ENCODE measurements at places on chromosomes 3 and 15. TPM values are rescaled to one million over a fixed set of nuclear protein-coding genes. Genes with fewer than 3 reads are reported as not detected.

Gene IFT122
- total RNA-seq = 11.0 TPM

Gene CHRM5
- not detected for total RNA-seq

Gene GOLGA8R
- 4.7 TPM for total RNA-seq

Gene STARD5
- total RNA-seq = 1.3 TPM

Gene SLC28A1
- total RNA-seq = 0.83 TPM

Gene RHOV
- total RNA-seq = 0.13 TPM

DNA sequence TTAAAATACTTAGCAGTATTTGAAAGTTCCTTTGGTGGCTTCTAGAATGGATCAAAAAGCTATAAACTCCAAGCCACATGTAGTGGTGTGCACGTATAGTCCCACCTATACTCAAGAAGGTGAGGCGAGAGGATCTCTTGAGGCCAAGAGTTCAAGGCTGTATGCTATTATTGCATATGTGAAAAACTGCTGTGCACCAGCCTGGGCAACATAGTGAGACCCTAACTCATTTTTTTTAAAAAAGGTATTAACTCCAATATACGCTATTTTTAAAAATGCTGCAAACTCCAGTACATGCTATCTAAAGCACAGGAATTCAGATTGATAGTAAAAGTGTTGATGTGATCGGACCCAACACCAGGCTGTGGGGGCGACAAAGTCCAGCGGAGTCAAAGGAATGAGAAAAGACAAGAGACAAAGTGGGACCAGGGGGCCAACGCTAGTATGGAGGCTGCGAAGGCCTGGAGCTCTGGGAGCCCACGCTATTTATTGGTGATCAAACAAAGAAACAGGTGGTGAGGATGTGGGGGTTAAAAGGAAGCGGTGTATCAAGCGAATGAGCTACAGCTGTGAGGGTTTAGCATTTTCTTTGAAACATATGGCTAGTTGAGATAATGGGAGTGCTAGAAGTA is 66.6 kb downstream of the ARIH1 start:
- no peak for DNase-seq

DNA sequence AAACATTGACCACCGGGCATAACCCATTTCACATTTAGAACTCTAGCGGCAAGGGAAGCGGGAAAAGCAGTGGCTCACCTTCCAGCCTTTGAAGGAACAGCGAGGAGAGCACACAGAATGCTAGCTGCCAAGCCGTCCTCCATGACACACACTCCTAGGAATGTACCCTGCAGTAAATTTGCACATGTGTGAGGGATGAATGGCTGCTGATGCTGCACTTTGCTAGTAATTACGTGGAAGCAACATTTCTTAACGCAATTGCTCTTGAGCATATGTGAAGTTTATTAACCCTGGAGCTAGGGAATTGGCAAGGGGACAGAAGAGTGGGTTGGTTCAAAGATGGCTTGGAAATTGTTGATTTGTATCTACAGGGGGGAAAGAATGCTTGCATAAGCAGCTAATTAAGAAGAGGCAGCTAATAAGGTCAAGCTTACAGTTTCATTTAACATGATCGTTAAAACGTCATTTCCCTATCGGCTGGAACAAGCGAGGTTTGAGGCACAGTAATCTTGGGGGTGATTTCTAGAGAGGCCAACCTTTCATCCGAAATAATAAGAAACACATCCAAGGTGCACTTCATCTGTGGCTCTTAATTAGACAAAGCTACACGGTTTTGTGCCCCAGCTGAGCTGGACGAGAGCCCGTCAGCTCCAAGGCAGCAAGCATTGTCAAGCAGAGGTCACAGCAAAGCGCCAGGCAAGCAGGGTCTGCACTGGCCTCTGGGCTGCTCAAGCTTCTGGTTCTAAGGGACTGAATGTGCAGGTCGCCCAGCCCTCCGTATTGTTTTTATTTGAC is 123.4 kb downstream of the CHSY1 start:
- no peak for DNase-seq

GRCh38 chr15:50265620-50266019 is at the start of gene HDC:
TSS of gene HDC (minus strand) at chr15:50265726. CDS start at chr15:50265623, 103 bp downstream.
- DNase-seq = no peak

DNA sequence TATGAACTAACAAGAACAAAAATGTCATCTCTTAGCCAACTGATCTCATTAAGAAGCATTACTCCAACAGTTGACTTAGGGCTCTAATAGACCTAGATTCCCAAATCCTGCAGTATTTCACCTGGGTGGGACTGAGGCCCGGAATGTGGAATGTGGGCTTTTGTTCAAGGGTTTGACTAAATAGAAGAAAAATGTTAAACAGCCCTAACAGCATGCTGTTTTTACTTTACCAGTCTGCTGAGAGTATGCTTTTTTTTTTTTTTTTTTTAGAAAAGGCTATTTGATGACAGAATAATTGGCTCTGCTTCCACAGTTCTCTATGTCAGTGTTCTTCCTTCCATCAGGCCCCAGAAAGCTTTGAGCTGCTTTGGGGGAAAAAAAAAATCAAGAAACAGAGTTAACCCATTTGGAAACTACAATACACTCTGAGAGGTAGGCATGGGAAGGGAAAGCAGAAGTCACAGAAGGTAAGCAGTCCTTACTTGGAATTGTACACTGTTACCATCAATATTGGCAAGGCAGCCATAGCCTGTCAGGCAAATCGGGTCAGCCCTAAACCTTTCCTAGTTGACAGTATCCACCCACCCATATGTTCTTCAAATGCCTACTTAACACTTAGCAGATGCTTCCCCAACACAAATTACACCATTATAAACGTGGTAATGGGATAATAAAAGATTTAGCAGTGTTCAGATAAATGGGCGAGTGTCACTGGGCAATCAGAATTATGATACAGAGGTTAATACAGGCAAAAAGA is 224.2 kb downstream of the CNTN3 start:
- DNase-seq = no peak

DNA sequence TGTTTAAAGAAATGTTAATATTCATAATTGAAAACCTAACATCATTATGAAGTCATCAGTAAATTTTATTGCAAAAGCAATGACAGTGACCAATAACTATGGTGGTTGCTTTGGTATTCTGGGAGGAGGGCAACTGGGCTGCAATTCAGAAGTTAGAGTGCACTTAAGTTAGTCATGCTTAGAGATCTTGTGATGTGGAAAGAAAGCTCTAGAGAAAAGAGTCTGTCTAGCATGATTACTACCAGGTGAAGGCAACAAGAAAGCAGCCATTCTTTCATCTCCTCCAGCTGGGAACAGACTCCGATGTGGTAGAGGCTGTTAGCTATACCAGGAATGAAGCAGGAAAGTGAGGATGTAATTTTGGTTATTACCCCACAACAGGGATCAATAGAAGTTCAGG is 625.6 kb downstream of the SI start:
- DNase-seq = no peak

DNA sequence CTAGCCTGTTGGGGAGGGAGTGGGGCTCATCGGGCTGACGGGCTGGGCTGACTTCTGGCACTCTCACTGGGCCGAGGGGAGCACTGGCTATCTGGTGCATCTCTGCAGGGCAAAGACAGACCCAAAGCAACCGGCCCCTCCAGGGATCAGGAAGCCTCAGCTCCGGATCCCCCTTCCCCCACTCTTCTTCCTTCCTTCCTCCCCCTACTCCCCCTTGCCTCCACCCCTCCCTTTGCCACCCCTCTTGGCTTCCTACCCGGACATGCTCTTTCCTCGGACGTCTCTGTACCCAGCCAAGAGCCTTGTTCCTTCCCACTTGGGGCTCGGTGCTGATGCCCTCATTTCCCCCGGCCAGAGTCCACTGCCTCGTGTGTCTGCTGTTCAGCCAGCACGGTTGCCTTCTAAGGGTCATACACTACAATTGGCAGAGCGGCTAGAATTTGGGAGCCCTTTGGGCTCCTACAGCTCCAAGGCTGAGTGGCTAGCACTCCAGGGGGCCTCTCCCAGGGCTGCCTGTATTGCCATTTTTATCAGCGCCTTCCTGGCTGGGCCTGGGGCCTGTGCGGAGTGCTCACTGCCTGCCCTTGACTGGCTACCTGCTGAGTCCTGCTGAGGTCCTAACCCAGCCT is 10.9 kb downstream of the SEMA3F start:
- DNase-seq = no peak

DNA sequence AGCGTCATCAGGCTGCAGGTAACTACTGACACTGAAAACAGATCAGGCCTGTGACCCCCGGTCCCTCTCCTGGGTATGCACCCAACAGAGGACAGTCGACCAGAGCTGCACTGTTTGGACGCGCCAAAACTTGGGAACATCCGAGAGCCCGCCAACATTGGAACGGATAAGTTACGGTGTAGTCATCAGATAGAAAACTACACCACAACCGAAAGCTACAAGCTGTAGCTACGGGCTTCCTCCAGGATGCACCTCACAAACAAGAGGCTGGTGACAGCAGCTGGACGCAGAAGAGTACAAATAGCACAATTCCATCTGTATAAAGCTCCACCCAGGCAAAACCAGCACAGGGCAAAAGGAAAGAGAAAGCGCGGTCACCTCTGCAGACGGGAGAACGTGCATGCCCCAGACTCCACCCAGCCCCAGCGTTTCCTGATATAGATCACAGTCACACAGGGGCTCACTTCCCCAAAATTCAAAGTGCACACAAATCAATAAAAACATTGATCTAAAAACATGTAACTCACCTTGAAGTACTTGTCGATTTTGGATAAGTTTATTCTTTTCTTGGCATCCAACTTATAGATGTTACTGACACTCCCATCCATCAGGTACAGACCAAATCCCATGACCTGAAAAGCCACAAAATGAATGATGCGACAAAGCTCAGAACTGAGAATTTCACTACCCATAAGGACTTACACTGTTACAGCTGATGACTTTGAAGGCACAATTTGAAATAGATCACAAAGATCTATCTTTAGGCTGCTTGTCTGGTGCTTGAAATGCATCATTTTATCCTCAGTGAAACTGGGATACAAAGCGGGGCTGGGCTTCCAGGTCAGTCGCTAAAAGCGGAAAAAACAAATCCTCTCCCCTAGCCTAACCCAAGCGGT is 43.3 kb downstream of the CYFIP1 start:
- no peak for DNase-seq

- no peak for DNase-seq
Observed at GRCh38 chr3:108221393-108221792, 831 bp downstream of the IFT57 start.

- DNase-seq = no peak
Observed at GRCh38 chr15:93771196-93772030, 459.9 kb upstream of the MCTP2 start.

DNA sequence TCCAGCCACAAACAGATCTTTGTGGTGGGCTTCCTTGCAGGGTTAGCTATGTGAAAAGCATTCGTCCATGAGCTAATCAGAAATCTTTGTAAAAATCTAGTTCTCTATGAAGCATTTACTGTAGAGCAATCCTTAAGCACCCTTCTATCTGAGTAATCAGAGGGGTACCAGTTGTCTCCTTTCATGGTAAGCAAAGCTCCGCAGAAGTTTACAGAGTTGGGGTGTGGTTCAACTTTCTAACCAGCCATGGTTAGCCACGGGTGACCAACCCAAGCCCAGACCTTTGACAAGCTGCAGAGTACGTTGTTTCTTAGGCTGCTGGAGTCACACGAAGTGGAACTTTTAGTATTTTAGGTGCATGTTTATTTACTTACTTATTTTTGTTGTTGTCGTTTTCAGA is 77.4 kb downstream of the FLNB start:
- no peak for DNase-seq

- no peak for DNase-seq
Observed at GRCh38 chr3:131597816-131598215, 95.0 kb upstream of the MRPL3 start.

- DNase-seq = no peak
Observed at GRCh38 chr3:69181592-69182211, 59.3 kb upstream of the LMOD3 start.

DNA sequence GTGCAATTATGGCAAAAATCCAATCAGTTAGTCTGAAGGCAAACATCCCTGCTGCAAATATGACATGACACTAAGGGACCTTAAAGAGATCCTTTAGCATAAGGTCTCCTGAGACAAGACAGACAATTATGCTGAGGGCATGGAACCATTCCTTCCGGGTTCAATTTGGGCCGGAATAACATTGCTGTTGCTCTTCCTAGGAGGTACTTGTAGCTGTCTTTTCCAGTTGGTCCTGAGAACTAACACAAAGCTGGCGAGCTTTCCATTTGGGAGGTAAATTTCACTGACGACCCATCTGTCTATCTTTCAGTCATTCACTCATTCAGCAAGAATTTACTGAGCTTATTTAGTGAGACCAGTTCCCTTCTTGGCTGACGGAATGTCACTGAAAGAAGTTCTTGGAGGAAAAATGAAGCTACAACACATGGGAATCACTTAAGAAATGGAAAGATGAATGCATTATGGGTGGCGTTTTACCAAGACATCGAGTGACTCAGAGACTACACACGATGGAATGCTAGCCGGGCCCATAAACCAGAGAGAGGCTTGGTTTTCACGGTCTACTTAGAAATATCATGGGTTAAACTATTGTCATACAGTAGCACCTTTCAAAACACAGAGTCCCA is 215.5 kb downstream of the PDZRN3 start:
- DNase-seq = no peak

GRCh38 chr15:89074402-89075012 is 13.7 kb upstream of the ABHD2 start:
- no peak for DNase-seq

DNA sequence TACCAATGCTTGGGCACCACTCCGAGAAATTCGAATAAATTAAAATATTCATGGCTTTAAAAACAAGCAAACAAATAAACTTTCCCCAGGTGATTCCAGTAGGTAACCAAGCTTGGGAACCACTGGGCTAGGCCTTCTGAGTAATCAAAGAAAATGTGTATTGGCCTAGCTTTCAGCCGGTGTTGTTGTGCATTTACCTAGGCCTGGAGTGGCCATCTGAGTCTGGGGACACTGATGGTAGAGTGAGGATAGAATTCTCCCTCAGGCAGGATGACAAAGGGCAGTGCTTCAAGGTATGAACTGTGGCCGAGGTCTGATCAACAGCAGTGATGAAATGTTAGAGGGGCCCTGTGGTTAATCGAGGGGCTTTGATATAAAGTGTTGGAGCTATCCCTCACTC is 440.5 kb downstream of the EPHB1 start:
- no peak for DNase-seq

GRCh38 chr3:141487521-141488252 is 860 bp downstream of the RASA2 start:
- DNase-seq = peak; percentile 89

GRCh38 chr15:44727485-44728231 is 8.7 kb upstream of the TRIM69 start:
- DNase-seq = no peak

GRCh38 chr15:34759347-34759746 is 4.5 kb upstream of the GJD2 start:
- no peak for DNase-seq

DNA sequence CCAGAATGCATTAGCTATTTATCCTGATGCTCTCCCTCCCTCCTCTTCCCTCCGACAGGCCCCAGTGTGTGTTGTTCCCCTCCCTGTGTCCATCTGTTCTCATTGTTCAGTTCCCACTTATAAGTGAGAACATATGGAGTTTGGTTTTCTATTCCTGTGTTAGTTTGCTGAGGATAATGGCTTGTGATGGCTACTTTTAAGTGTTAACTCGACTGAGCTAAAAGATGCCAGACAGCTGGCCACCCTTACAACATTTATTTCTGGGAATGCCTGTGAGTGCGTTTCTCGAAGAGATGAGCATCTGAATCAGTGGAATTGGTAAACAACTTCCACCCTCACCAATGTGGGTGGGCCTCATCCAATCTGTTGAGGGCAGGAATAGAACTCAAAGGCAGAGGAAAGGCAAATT is 24.7 kb upstream of the TM2D3 start:
- no peak for DNase-seq

GRCh38 chr3:100354850-100355249 is 20.3 kb downstream of the NIT2 start:
- no peak for DNase-seq

Measured in cardiac septum (tissue), 1 donor.